ENCODE measurements at places on chromosomes 5 and 9. TPM values are rescaled to one million over a fixed set of nuclear protein-coding genes. Genes with fewer than 3 reads are reported as not detected.
A peak's percentile ranks its signal among the peaks of the same experiment; 100 is the strongest.

CAPSL gene
- total RNA-seq = 0.33 TPM

LTC4S gene
- total RNA-seq = 0.83 TPM

BARX1 gene
- not detected for total RNA-seq

PHF24 gene
- total RNA-seq = 0.17 TPM

SLC6A7 gene
- total RNA-seq = not detected

SPATA31E1 gene
- total RNA-seq = not detected

ELAVL2 gene
- total RNA-seq = under 0.01 TPM

SEMA5A gene
- 17.7 TPM for total RNA-seq

CYSRT1 gene
- 0.51 TPM for total RNA-seq

SPATA31C1 gene
- total RNA-seq = not detected

CTXN3 gene
- not detected for total RNA-seq

SLC4A9 gene
- total RNA-seq = not detected

TMEM171 gene
- total RNA-seq = under 0.01 TPM

GRCh38 chr5:143434261-143435209, 31.0 kb upstream of the NR3C1 start:
- DNase-seq = no peak

- peak; percentile 44 for DNase-seq
Observed at GRCh38 chr9:72540348-72540873, 19.0 kb downstream of the TMC1 start.

GRCh38 chr5:38157024-38157423, 101.3 kb upstream of the EGFLAM start:
- no peak for DNase-seq

GRCh38 chr5:14108170-14108996, 34.8 kb upstream of the TRIO start:
- DNase-seq = peak; percentile 79

DNA sequence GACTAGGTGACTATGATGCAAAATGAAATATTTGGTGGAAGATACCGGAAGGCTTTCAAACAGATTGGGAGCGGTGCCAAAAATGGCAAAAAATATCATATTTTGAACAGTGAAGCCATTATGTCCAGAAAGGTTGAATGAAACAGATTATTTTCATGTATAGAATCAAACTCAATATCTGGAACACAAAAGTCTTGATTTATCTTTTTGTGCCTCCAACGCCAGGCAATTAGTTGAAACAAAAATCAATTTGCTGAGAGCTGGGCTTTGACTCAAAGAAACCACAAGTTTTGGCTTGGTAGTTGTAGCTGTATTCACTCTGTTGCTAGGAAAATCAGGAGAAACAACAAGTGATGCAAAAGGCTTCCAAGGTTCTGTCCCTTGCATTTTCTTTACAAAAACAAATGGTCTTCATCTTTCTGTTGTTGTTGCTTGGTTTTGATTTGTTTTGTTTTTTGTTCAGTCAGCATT, 421.7 kb upstream of the TYRP1 start:
- no peak for DNase-seq

DNA sequence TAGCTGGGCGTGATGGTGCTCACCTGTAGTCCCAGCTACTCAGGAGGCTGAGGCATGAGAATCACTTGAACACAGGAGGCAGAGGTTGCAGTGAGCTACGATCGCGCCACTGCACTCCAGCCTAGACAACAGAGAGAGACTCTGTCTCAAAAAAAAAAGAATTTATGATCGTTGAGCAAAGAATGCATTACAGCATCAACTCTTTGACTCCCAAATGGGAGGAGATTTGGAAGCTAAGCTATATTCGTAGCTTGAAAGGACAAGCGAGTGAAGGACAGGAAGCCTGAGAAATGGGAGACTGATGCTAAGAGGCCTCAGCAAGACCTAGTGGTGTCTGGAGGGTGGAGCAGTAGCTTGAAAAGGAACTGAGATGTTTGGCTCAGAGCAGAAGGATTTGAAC, 10.3 kb upstream of the CCIN start:
- no peak for DNase-seq

- DNase-seq = no peak
Observed at GRCh38 chr5:62483556-62483955, 71.0 kb downstream of the IPO11 start.

DNA sequence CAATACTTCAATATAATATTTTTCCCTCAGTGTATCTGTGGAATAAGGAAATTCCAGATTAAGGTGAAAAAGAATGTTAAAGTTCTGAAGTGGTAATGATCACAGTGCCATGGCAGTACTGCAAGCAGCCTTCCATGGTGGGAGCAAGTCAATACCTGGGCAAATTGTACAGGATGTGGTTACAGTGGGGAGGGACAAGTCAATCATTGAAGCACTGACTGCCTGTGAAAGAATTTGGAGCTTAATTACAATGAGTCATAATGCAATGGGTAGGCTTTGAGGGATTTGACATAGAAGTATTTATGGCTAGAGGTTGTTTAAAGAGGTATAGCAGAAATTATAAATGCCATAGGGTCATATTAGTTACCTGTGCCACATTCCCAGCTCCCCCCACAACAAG, 786.5 kb upstream of the ACO1 start:
- DNase-seq = no peak

DNA sequence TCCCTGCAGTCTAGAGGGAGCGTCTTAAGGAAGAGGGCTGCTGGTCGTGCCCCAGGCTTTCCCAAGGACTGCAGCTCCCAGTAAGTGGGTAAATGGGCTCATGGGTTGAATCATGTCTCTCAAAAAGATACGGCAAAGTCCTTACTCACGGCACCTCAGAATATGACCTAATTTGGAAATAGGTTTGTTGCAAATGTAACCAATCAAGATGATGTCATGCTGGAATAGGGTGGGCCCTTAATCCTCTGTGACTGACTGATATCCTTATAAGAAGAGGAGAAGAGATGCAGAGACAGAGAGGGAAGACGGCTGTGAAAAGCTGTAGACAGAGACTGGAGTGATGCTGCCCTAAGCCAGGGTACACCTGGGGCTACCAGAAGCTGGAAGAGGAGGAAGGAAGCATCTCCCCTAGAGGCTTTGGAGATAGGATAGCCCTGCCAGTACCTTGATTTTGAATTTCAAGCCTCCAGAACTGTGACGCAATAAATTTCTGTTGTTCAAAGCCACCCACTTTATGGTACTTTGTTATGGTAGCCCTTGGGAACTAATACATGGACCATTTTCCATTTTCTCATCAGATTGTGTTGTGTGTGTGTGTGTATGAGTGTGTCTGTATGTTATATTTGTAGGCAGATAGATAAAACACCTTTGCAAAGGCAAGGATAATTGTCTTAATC, 15.0 kb downstream of the GALNT10 start:
- DNase-seq = peak; percentile 46

- peak; percentile 89 for DNase-seq
Observed at GRCh38 chr9:12775679-12776512, 1.1 kb downstream of the LURAP1L start.

- no peak for DNase-seq
Observed at GRCh38 chr5:35622974-35623373, 5.3 kb downstream of the SPEF2 start.

- DNase-seq = no peak
Observed at GRCh38 chr9:114462791-114463190, 42.5 kb downstream of the WHRN start.

- peak; percentile 47 for DNase-seq
Observed at GRCh38 chr5:158056130-158056825, 197.3 kb upstream of the CLINT1 start.

DNA sequence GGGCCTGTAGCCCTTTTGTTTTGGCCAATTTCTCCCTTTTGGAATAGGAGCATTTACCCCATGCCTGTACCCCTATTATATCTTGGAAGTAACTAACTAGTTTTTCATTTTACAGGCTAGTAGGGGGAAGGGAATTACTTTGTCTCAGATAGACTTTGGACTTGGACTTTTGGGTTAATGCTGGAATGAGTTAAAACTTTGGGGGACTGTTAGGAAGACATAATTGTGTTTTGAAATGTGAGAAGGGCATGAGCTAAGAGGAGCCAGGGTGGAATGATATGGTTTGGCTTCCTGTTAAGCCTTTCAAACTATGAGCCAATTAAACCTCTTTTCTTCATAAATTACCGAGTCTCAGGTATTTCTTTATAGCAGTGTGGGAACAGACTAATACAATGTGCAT, 168.1 kb downstream of the FGF1 start:
- no peak for DNase-seq

DNA sequence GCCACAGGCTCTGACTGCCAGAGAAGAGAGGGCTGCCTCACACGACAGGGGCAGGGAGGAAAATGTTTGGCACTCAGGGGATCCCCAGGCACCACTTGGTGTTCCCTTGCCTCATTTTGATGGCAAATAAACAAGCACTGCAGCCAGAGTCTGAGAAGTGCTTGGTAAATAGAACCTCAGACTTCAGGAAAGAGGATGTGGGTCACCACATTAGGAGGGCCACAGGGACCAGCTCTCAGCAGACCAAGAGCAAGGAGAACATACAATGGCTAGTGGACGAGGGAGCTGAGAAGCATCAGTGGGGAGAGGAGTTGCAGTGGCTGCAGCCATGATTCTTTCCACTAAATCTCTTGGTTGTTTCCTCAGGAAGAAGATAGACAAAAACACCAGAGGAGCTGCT, 413.9 kb downstream of the GADD45G start:
- no peak for DNase-seq

- DNase-seq = no peak
Observed at GRCh38 chr9:3977614-3978112, 322.2 kb downstream of the GLIS3 start.

DNA sequence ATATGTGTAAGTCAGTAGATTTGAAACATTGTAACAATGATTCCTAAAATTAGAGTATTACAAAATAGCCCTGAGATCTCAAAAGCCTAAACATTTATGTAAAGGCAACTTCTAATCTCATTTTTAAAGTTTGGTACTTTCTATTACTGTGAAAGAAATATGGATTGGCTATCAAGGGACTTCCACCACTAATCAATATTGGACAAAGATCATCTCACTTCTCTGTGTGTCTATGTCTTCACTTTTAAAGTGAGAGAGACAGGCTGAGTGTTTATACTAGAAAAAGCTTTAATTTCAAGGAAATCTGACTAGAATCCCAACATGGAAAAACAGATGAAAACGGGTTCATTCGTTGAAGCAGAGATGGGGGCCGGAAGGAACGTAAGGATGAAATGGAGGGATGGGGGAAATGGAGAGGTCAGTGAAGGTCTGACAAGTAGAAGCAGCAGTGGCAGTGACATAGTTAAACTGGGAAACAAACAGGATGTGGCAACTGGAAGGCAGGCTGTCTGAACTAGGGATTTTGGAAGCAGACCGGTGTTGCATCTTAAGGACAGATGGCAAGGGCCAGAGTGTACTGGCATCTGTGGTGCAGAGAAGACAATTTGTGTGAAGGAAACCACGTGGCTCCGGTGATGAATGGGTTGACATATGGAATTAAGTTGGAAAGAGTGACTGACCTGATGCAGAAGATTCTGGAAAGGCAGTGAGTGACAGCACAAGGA, 60.8 kb downstream of the PDE4D start:
- DNase-seq = no peak

- no peak for DNase-seq
Observed at GRCh38 chr5:163995206-163995605, 489.8 kb downstream of the MAT2B start.

- no peak for DNase-seq
Observed at GRCh38 chr5:20574576-20574975, 586.6 kb upstream of the CDH18 start.
